ENCODE measurements at places on chromosomes 2 and 18.

GRCh38 chr2:220163486-220163885, 536.1 kb downstream of the SLC4A3 start:
- DNase-seq = no peak

DNA sequence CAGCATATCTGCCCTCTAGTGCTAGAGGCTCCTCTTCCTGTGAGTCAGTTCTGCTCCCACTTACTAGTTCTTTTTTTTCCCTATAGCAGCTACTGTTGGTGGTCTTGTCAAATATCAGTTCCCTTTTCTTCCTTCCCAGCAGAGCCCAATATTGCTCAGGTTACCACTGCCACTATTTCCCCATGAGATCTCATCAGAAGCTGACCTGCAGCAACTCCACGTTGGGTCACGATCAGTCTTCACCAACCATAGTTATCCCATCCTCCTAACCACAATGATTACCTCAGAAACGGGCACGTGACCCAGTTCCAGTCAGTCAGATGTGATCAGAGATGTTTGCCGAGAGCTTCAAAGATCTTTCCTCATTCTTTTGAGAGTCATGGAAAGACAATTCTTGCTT, 59.7 kb upstream of the CAPN13 start:
- DNase-seq = no peak

GRCh38 chr18:55588111-55588869, at the start of gene TCF4:
TCF4 (minus strand) TSS chr18:55588192; CDS start chr18:55587116, 1,076 bp downstream.
- peak; percentile 95 for DNase-seq

- no peak for DNase-seq
Observed at GRCh38 chr18:60146220-60146960, 226.2 kb downstream of the MC4R start.

- no peak for DNase-seq
Observed at GRCh38 chr18:29821544-29821943, 1221.0 kb downstream of the DSC3 start.

DNA sequence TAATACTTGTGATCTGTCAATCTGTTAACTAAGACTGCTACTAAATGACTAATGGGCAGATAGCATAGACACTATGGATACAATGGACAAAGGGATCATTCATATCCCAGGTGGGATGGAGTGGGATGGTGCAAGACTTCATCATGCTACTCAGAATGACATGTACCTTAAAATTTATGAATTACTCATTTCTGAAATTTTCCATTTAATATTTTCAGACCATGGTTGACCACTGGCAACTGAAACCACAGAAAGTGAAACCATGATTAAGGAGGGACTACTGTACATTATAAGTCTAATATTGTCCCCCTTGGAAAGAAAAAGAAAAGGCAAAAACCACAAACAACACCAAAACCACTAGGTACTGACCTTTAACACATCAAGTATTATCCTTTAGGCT, 247.0 kb upstream of the SYT4 start:
- no peak for DNase-seq

DNA sequence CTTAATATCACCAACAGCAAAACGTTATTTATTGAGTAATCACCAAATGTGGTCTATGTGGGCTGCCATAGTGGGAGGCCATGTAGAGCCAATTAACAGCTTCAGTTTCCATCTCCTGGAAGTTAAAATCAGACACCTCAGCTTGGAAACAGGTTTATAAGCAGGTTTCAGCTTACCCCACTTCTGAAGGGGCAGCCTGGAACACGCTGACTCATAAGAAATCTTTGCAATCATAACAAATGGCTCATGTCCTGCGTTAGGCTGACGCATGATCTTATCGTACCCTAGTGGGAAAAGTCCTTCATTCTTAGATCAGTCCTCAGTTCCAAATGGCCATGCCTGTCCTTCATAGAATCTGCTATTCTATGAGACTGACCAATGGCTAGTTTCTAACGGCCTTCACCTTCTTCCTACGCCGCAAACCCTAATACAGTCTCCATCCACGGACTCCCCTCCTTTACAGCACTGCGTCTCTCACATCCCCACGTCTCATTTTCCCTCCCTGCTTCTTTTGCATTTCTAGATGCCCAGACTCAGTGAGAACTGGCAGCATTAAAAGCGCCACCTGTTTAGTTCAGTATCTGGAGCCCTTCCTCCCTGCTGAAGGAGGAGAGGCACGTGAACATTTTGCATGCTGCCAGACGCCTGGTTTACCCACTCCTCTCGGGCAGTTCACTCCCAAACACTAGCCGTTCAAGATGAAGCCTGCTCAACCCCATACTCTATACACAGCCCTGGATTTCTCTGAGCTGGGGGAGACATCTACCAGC, 24.2 kb upstream of the BZW1 start:
- peak; percentile 2 for DNase-seq

DNA sequence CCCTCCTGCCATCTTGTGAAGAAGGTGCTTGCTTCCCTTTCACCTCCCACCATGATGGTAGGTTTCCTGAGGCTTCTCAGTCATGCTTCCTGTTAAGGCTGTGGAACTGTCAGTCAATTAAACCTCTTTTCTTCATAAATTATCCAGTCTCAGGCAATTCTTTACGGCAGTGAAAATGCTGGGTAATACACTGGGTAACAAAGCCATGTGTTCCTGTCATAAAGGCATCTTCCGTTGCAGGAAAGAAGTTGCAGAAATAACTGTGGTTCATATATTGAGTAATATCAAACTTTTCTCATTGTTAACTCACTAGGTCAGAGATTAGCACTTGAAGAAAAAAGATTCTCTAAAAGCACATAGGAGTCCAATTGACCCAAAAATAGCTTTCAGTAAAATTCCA, 163.9 kb upstream of the HNMT start:
- no peak for DNase-seq

GRCh38 chr2:207258263-207258991, 92.7 kb upstream of the KLF7 start:
- DNase-seq = peak; percentile 96

GRCh38 chr2:8710951-8711350, 29.1 kb downstream of the ID2 start:
- DNase-seq = no peak

GRCh38 chr2:113334147-113334546, 55.4 kb upstream of the PAX8 start:
- DNase-seq = no peak

DNA sequence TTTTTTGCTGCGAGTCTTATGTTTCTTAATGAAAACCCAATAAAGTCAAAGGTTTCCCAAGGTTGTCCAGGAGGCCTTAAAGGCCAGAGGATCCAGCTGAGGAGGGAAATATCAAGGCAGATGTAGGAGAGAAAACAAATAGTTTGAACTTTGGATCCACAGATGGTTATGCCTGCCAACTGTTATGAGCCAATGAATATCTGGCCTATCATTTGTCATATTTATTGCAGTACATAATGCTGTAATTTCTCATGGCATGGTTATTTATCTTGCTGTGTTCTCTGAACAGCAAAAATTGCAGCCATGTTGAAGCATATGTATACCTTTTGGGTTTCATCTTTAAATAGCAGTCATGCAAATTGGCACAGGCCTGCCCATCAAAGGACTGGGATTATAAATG, 38.2 kb upstream of the CAVIN2 start:
- DNase-seq = peak; percentile 74

DNA sequence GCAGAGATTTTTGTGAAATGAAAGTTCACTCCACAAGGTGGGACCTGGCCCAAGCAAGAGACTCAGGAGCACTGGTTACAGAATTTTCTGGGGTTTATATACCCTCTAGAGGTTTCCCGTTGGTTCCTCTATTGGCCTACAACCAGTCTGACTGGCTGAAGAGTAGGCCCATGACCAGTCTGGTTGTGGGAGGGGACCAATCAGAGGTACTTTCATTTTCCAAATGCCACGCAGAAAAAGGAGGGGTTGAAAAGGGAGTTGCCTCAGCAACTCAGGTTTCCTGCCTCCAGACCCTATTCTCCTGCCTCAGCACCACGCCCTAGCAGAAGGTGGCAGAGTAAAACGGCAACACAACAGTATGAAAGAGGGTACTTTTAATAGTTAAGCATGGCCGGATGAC, 98.4 kb downstream of the COLEC12 start:
- DNase-seq = no peak

- no peak for DNase-seq
Observed at GRCh38 chr2:104889960-104890684, 36.2 kb downstream of the POU3F3 start.

DNA sequence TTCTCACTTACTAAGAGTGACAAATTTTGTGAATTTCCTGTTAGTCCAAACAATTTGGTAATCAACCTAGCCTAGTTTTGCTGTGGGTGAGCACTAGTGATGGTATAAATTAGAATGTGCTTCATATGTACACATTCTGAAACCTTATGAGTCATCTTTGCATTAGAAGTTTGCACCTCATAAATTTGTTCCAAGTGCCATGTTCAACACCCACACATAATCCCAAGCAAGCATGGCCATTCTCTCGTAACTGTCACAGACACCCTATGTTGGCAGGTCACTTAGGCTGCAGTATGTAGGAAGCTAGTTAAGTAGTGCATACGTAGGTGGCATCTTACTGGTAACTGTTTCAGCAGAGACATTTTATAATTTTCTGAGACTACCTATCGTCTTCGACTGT, 46.9 kb downstream of the NAB1 start:
- DNase-seq = peak; percentile 19

DNA sequence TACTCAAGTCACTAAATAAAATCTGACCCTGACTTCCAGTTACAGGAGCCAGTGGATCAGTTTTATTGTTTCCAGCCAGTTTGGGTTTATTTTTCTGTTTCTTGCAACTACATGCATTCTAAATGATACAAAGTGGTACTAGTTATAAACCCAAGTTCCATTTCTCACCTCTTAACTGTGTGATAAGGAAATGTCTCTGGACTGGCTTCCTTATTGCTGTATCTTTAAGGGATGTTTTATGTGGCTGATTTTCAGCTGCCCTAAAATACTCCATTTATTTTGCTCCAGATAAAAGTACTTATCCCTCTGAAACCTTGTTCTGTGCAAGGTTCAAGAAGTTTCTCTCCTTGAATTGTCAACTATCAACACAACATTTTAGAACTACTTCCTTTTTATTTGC, 107.9 kb upstream of the DLX2 start:
- DNase-seq = no peak

- DNase-seq = peak; percentile 89
Observed at GRCh38 chr2:44778221-44778654, 163.3 kb upstream of the SIX3 start.

- DNase-seq = peak; percentile 73
Observed at GRCh38 chr2:86035376-86035882, 70.3 kb downstream of the POLR1A start.

- DNase-seq = no peak
Observed at GRCh38 chr2:148560496-148560895, 84.1 kb upstream of the EPC2 start.

DNA sequence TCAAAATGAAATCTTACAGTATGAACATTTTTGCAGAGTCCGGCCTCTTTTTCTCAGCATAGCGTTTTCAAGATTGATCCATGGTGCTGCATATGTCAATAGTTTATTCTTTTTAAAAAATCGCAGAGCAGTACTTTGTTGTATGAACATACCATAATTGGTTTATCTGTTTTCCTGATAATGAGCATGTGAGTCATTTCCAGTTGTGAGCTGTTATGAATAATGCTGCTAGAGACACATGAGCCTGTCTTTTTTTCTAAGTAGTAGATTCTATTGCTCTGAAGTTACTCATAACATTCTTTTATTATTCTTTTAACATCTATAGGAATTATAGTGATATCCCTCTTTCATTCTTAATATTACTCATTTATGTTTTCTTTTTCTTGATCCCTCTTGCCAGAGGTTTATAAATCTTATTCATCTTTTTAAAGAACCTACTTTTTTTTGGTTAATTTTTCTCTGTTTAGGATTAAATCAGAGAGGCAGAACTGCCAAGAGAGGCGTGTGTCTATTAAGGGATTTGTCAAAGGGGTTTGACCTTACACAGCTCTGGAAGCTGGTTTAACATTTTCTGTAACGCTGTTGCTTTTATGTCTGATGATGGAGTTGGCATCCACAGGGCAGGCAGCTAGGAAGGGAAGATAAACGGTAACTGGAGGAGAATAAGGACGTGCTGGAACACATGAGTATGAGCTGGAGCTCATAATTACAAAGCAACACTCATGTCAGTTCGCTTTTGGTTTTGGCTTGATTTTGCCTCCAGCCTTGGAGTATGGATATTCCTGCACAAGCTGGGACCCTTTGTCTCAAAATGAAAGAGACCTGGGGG, 47.4 kb downstream of the MGAT5 start:
- no peak for DNase-seq

GRCh38 chr2:241750076-241750840, 15.8 kb downstream of the D2HGDH start:
- no peak for DNase-seq

DNA sequence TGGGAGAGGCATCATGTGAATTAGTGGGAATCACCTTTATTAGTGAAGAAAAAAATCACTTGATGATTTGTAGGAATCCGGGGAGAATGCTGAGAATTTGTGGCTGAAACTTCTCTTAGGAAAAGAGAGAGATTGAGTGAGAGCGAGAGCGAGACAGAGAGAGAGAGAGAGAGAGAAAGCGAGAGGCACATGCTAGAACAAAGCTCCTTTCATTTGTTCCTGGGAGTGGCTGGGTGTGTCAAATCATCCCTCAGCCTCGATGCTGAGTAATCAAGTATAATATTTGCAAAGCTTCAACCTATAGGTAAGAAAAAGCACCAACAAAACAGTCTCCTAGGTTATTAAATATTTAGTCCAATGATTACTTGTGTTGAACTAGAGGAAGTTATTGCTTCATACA, 4.4 kb upstream of the SERPINB5 start:
- no peak for DNase-seq

- DNase-seq = no peak
Observed at GRCh38 chr2:79131687-79132086, 11.4 kb downstream of the REG1A start.

GRCh38 chr2:66691031-66691965, 256.4 kb downstream of the MEIS1 start:
- peak; percentile 1 for DNase-seq

- DNase-seq = no peak
Observed at GRCh38 chr2:196143730-196144131, 27.6 kb downstream of the STK17B start.

- peak; percentile 66 for DNase-seq
Observed at GRCh38 chr2:121884511-121884921, 129.1 kb downstream of the TSN start.

DNA sequence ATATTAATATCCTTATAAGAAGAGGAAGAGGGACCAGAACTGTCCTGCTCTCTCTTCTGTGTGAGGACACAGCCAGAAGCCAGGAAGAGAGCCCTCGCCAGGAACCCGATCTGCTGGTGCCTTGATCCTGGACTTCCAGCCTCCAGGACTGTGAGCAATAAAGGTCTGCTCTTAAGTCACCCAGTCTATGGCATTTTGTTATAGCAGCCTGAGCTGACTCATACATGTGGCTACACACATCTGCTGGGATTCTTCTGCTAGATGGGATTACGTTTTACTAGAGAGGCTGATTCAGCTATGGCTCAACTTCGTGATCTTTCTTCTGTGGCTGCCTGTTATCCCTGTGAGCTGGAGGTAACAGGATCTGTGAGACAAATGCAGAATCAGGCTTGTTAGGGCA, 29.6 kb downstream of the ARL4C start:
- DNase-seq = no peak

- peak; percentile 80 for DNase-seq
Observed at GRCh38 chr2:60306267-60306861, 247.1 kb downstream of the BCL11A start.
